ENCODE measurements at places on chromosomes 5 and 9.
A peak's percentile ranks its signal among the peaks of the same experiment; 100 is the strongest.

- DNase-seq = no peak
These were observed 461.8 kb downstream of the TMEM232 start for GRCh38 chr5:110264661-110265060.

GRCh38 chr5:4700069-4700468, 440.1 kb upstream of the ADAMTS16 start:
- DNase-seq = peak; percentile 39

- no peak for DNase-seq
These were observed 67.0 kb downstream of the ZNF366 start for GRCh38 chr5:72440207-72440638.

GRCh38 chr9:133470427-133470924, 8.4 kb downstream of the SLC2A6 start:
- DNase-seq = no peak

DNA sequence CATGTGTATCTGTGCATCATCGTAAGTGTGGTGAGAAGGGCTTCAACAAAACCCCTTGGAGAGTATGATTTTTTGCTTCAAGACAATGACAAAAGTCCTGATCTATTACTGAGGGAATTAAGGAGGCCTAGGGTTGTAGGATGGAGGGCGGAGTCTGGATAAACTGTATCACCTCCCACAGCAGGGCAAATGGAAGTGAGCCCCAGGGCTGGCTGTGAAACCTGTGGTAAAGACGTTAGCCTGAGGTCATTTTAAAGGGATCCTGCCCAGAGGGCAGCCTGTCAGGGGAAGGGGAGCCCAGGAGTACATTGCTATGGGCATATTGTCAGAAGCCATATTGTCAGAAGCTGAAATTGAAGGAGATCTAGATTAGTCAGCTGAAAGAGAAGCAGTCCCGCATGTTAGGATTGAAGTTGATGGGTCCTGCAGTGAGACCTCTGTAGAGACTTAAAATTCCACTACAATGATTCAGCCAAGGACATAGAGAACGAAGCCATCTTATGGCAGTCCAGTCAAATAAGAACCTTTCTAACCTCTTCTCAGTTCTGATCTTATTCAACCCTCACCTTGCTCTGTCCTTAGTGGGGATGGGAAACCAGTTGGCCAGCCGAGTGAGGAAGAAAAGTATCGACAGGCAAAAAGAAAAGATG, 26.9 kb downstream of the ADGRV1 start:
- DNase-seq = no peak

DNA sequence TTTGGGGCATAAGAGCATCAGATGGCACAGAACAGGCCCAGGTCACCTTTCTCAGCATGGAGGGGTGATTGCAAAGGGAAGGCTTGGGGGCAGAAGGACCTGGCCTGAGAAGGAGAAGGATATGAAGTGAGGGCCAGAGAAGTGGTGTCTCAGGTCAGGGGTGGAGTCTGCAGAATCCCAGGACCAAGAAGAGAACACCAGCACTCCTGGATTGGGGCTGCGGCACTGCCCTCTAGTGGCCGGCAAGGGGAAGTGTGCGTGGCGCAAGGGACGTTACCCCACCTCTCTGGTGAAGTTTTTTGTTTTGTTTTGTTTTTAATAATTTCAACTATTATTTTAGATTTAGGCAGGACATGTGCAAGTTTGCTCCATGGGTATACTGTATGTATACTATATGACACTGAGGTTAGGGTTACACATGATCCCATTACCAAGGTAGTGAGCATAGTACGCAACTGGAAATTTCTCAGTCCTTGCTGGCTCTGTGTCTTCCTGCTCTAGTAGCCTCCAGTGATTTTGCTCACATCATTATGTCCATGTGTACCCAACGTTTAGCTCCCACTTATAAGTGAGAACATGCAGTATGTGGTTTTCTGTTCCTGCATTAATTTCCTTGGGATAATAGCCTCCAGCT, 1548.6 kb downstream of the EFNA5 start:
- DNase-seq = no peak

DNA sequence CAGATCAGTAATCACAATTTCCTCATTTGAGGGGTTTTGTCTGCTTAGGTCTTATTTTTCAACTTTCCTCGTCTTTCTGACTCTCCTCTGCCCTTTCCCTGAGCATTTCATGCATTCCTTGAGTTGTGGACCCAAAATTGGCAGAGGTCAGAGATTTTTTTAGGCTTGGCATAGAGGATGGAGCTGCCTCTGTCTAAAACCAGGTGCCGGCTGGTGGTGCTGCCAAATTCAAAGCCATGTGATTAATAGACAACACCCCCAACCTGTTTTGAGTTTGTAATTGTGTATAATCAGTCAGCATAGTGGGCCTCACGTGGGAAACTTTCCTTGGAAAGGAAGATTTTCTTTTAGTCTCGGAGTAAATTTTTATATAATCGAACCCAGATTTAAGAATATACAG, 39.6 kb downstream of the TJP2 start:
- DNase-seq = no peak

- no peak for DNase-seq
These were observed 53.7 kb downstream of the MTMR12 start for GRCh38 chr5:32259033-32259432.

GRCh38 chr5:92695123-92696003, 885.7 kb downstream of the NR2F1-AS1 start:
- DNase-seq = no peak

DNA sequence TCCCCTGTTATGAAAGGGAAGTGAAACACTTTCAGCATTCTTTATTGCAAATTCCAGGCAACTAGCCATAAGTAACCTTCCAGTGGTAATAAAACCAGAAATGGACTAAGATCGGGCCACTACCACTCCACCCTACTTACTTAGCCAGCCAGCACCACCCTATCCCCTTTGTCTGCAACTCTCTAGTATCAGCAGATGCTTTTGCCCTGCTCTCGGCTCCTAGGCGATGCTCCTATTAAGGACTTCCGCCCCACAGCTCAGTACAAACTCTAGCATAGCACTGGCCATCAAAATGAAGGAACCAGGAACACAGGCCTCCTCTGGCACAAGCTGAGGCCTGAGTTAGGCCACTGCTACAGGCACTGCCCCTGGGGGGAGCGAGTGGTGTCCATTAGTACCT, 81.2 kb downstream of the GLDC start:
- no peak for DNase-seq

Data from NCI-H2081 (cell line).